Brain (organoid and tissue), 16 donors: ENCODE measurements at places on chromosomes 5 and 9. TPM values are rescaled to one million over a fixed set of nuclear protein-coding genes. Genes with fewer than 3 reads are reported as not detected.

The PCDHB13 gene
- 0.87 TPM for polyA plus RNA-seq

The CAMK2A gene
- polyA plus RNA-seq: 116 TPM

The KIF20A gene
- polyA plus RNA-seq: 26.0 TPM

The CAST gene
- 18.9 TPM for polyA plus RNA-seq

The ENHO gene
- polyA plus RNA-seq: 211 TPM

The TRIM7 gene
- polyA plus RNA-seq: 0.22 TPM

The HTR1A gene
- polyA plus RNA-seq: 0.24 TPM

The CYSTM1 gene
- 119 TPM for polyA plus RNA-seq

The PCSK1 gene
- 56.3 TPM for polyA plus RNA-seq

The TPPP gene
- 110 TPM for polyA plus RNA-seq

The LCN10 gene
- 3.5 TPM for polyA plus RNA-seq

The STXBP1 gene
- polyA plus RNA-seq: 298 TPM

The CCNI2 gene
- 0.22 TPM for polyA plus RNA-seq

The NDFIP1 gene
- polyA plus RNA-seq: 108 TPM

The TRUB2 gene
- 51.8 TPM for polyA plus RNA-seq

The MYOZ3 gene
- polyA plus RNA-seq: 0.24 TPM

The NR6A1 gene
- 0.53 TPM for polyA plus RNA-seq

The SLC46A2 gene
- not detected for polyA plus RNA-seq

The ADAMTS13 gene
- 4.0 TPM for polyA plus RNA-seq

The PDE8B gene
- polyA plus RNA-seq: 5.9 TPM

The LEAP2 gene
- not detected for polyA plus RNA-seq

The COL15A1 gene
- polyA plus RNA-seq: 1.1 TPM

The TEX48 gene
- not detected for polyA plus RNA-seq

The CDH9 gene
- polyA plus RNA-seq: 0.37 TPM

The SIT1 gene
- 2.0 TPM for polyA plus RNA-seq

The CARD9 gene
- polyA plus RNA-seq: 0.58 TPM

The CCL21 gene
- not detected for polyA plus RNA-seq

The CDK9 gene
- polyA plus RNA-seq: 68.6 TPM

The NEUROG1 gene
- polyA plus RNA-seq: 22.3 TPM

The IFNK gene
- not detected for polyA plus RNA-seq

The CNTNAP3 gene
- 0.93 TPM for polyA plus RNA-seq

The TMEM167A gene
- polyA plus RNA-seq: 19.3 TPM

The ANKRD31 gene
- polyA plus RNA-seq: not detected

The CEL gene
- 0.92 TPM for polyA plus RNA-seq

The TAF11L5 gene
- polyA plus RNA-seq: not detected

The LTC4S gene
- polyA plus RNA-seq: 1.9 TPM

The DOK3 gene
- polyA plus RNA-seq: 1.8 TPM

The BTNL8 gene
- 0.42 TPM for polyA plus RNA-seq

The LECT2 gene
- polyA plus RNA-seq: not detected

The BARHL1 gene
- polyA plus RNA-seq: 14.4 TPM
